ENCODE measurements at places on chromosomes 2 and 18.

DNA sequence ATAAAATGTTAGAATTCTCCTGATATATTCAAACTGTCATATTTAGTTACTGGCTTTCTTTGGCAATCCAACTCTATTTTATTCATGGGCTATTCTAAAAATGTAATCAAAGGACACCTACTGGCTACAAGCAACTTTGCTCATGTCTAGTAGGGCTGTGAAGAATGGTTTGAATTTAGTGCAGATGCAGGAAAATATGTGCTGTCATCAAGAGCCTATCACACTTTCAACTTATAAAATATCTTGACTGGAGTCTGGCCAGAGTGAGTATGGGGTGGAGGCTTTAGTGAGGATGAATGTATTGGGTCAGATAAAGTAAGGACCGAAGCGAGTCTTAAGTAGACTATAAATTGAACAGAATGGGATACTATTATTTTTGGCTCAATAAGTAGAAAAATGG is 343.4 kb upstream of the SPRED2 start:
- DNase-seq: no peak

- DNase-seq: no peak
Observed at GRCh38 chr18:57062178-57062577, 84.7 kb upstream of the BOD1L2 start.

DNA sequence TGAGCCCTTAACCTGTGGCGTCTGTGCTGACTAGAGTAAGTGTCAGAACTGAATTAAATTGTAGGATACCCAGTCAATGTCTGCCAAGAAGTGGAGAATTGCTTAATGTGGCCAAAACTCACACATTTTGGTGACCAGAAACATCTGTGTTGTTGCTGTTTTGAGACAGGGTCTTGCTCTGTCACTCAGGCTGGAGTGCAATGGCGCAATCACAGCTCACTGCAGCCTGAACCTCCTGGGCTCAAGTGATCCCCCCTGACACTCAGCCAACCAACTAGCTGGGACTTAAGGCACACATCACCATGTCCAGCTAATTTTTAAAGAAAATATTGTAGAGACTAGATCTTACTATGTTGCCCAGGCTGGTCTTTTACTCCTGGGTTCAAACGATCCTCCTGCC is 34.4 kb upstream of the RTN4 start:
- no peak for DNase-seq

- no peak for DNase-seq
Observed at GRCh38 chr2:26526589-26526988, 48.7 kb upstream of the OTOF start.

GRCh38 chr2:194103941-194104659 is 1552.9 kb upstream of the SLC39A10 start:
- DNase-seq: no peak

GRCh38 chr2:72605836-72606442 is 219.9 kb downstream of the EXOC6B start:
- no peak for DNase-seq

DNA sequence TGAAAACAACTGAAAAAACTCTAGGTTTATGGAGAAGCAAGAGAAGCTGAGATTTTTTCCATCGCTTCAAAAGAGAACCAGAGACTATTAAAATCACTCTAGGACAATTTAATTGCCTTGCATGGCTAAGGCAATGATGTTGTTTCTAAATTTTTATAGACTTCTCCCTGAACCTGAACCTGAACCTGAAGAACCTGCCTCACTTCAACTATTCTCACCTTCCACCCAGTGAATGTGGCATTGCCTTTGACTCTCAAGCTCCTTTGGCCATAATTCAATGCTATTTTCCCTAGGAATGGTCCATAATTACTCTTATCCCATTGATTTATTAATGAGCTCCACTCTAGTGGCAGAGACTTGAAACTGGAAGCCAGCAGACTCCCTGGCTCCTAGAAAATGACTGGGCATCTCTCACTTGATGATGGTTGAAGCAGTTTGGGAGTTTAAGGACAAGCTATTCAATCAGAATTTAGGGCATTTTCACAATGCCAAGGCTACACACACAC is 303.8 kb upstream of the UBE2E3 start:
- no peak for DNase-seq

GRCh38 chr2:205868773-205869333 is 186.6 kb downstream of the NRP2 start:
- no peak for DNase-seq

- DNase-seq: no peak
Observed at GRCh38 chr2:164084066-164084465, 348.3 kb upstream of the FIGN start.

- DNase-seq: no peak
Observed at GRCh38 chr2:238692562-238692961, 155.3 kb upstream of the TWIST2 start.

DNA sequence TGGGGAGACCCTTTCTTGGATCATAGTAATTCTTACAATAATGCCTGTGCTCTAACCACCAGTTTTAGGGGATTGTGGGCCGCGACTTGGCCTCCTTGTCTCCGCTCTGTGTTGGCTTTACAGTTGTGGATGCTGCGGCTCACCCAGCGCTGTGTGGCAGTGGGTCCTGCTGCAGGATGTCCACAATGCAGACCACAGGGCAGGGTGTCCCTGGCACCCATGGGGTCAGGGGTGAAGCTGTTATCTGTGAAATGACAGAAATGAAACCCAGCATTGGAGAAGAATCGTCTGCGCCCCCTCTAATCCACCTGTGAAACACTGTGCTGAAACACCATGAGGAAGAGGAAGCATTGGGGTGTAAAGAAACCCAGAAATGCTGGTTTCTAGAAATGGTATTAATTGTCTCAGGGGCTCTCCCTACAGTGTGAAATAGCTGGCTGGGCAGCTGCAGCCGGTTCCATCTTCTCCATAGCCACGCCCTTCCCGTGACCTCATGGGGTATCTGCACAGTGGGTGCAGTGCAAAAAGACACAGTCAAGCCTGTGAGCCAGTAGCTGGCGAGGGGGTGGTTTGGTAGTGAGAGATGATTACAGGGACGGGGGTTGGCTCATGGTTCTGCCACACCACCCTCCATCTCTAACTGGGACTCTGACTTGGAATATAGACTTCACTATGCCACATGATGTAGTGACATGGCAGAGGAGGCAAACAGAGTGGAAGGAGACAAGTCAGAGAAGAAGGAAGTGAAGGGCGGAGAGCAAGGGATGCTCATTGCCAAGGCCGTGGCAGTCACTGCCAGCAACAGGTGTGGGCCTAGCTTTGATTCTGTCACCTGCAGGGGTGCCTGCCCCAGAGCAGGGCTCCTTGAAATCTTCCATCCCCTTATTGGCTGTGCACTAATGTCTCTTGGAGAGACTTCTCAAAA is 16.2 kb downstream of the INPP4A start:
- no peak for DNase-seq

DNA sequence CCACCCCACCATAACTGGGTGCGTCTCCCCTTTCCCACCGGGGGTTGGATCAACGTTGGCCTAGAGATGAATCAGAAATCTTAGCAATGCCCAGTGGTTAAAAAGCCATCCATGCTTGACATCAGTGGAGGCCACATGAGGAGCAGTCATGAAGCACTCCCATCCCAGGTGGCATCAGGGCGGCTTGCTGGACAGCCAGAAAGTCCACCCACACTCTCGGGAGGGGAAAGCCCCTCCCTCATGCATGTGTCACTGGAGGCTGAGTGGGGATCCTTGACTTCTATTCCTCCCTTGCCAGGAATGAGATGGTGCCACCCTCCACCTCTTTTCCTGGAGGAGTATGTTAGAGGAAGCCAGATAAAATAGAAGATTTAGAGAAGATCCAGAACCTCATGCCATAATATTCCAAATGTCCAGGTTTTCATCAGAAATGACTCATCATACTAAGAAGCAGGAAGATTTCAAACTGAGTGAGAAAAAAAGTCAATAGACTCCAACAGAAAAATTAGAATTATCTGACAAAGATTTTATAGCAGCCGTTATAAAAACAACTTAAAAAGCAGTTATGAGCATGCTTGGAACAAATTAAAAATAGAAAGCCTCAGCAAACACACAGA is 507.1 kb upstream of the ID2 start:
- DNase-seq: no peak

DNA sequence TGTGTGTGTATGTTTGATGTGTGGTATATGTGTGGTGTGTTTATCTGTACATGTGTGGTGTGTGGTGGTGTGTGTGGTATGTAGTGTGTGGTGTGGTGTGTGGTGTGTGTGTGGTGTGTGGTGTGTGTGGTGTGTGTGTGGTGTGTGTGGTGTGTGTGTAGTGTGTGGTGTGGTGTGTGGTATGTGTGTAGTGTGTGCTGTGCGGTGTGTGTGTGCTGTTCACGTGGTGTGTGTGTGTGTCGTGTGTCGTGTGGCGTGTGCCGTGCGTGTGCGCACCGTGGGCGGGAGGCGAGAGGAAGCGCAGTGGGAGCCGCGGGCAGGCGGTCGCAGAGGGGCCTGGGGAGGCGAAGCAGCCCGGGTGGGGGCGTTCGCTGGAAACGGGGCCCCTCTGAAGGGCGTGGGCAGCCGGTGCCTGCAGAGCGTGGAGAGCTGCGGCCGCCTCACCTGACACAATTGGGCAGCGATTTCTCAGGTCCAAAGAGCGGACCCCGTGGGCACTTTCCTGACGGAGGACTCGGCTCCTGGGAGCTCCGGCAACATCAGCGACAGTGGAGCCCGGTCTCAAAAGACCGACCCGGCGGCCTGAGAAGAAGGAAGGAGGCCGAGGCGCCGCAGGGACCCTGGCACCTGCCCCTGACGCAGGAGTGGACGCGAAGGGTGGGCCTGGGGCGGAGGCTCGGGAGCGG is 741.1 kb upstream of the SALL3 start:
- DNase-seq: no peak

DNA sequence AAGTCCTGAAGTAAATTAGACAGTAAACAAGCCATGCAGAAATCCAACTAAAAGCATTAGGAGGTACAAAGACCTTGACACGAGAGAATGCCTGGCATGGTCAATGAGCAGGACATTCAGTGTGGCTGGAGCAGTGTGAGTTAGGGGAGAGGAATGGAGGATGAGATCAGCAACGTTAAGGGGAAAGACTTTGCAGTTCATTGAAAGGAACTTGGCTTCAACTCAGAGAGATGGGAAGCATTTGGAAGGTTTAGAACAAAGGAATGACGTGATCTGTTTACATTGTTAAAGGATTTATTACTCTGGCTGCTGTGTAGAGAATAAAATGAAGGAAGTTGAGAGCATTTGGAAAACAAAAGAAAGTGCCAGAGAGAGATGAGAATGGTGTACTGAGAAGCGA is 621.3 kb downstream of the XIRP2 start:
- no peak for DNase-seq

DNA sequence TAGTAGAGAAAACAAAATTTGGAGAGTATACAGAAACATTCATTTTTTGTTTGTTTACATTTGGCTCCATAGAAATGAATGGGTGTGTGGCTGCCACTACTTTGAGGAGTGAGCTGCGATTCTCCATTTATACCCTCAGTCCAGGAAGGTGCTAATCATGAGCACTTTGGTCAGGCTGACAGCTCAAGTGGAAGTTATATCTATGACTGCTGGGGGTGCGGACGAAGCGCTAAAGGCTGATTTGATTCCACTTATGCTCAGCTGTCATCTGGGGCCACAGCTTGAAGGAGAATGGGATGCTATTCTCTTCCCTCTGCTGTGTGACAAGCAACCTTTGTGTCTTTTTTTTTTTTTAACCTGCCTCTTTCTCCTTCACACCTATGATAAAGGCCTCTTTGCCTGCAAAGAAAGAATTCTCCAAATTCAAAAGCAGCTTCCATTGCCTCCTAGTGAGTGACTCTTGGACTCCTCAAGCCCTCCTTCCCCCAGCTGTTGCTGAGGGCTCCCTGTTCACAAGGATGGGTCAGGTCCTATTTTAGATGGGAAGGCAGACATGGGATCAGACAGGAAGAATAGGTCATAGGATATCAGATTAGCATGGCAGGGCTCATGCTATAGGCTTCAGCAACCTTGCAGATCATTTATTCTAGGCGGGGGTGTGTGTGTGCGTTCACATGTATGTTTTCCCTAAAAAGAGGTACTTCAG is 201.6 kb downstream of the SETBP1 start:
- no peak for DNase-seq

- DNase-seq: no peak
Observed at GRCh38 chr2:118686346-118686745, 161.1 kb downstream of the EN1 start.

DNA sequence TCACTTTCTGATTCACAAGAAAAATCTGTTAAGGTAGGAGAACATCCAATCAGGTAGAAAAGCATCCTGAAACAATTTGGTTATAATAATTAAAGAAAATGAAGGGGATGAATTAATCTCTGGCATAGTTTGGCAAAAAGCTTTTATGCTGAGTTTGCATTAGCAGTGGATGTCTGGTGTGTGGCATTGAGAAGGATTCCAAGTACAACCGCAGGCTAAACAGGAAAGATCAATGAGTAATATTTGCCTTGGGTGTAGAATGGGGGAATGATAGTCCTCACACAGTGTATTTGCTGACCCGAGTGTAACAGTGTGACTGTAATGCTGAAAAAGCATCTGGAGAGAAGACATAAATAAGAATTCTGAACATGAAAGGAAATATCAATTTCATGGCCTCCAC is 68.3 kb upstream of the SESTD1 start:
- DNase-seq: no peak

GRCh38 chr2:48912110-48912509 is 156.6 kb upstream of the LHCGR start:
- DNase-seq: no peak

- no peak for DNase-seq
Observed at GRCh38 chr2:226802573-226802972, 3.0 kb upstream of the IRS1 start.

DNA sequence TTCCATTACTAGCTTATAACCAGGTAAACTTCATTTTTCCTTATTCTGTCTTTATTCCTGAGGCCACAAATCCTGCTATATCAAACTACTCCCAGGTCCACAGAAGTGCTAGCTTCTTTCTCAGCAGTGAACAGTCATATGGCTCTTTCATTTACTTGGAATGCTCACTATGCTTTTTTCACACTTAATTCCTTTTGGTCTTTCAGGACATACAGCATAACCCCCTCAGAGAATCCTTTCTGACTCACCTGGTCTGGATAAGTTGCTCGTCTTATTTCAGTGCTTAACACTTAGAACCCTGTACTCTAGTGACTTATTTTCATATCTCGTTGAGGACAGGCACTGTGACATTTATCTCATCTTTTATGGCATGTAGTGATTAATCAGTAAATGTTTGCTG is 325.0 kb upstream of the UBE2E3 start:
- DNase-seq: no peak

GRCh38 chr2:234116010-234116409 is 65.5 kb downstream of the SPP2 start:
- DNase-seq: no peak

GRCh38 chr2:128433911-128434550 is 115.4 kb upstream of the HS6ST1 start:
- DNase-seq: no peak
